ENCODE measurements at places on chromosomes 5 and 9.

GRCh38 chr5:131270809-131271208 lies 7.0 kb downstream of the CDC42SE2 start:
- DNase-seq, result peak; percentile 32

DNA sequence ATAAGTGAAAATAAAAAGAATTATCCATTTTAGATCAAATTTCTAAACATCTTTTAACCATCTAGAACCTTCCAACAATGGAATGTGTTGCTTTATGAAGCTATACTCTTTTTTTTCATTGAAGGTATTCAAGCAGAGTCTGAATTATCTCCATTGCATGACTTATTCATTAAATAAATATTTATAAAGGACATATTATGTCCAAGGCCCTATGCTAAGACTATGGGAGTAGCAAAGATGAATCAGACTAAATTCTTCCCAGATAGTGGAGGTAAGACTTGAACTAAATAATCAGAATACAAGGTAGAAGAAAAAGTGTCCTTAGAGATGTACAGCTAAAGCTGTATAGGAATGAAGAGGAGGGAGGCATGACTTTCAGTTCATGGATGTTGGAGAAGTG lies 215.5 kb upstream of the RGMB start:
- DNase-seq, result no peak

DNA sequence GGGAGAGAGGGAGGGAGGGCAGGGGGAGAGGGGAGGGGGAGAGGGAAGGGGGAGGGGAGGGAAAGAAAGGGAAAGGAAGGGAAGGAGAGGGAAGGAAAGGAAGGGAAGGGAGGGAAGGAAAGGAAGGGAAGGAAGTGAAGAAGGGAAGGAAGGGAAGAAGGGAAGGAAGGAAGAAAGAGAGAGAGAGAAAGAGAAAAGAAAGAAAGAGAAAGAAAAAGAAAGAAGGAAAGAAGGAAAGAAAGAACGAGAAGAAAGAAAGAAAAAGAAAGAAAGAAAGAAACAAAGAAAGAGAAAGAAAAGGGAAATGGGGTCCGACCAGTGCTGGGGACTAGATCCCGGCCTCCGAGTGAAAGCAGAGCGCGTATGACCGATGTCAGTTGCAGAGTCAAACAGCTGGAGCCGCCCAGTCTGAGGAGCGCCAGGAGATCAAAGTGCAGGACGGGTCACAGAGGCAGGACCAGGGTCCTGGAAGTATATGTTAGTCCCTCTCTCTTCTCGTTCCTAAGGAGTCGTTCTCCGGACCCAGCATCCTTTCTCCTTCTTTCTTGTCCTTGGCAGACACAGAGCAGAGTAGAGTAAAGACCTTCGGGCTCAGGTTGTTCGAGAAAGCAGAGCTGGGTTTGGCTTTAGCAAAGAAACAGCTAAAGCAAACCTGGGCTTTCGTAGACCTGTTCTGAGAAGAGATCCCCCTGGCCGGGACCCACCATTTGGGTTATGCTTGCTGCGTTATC lies 305.4 kb upstream of the MSX2 start:
- DNase-seq, result peak; percentile 85

- DNase-seq, result peak; percentile 69
These were observed 31.4 kb upstream of the ANKRD55 start for GRCh38 chr5:56264417-56265025.

- peak; percentile 20 for DNase-seq
These were observed 86.3 kb upstream of the MELK start for GRCh38 chr9:36486329-36486932.

DNA sequence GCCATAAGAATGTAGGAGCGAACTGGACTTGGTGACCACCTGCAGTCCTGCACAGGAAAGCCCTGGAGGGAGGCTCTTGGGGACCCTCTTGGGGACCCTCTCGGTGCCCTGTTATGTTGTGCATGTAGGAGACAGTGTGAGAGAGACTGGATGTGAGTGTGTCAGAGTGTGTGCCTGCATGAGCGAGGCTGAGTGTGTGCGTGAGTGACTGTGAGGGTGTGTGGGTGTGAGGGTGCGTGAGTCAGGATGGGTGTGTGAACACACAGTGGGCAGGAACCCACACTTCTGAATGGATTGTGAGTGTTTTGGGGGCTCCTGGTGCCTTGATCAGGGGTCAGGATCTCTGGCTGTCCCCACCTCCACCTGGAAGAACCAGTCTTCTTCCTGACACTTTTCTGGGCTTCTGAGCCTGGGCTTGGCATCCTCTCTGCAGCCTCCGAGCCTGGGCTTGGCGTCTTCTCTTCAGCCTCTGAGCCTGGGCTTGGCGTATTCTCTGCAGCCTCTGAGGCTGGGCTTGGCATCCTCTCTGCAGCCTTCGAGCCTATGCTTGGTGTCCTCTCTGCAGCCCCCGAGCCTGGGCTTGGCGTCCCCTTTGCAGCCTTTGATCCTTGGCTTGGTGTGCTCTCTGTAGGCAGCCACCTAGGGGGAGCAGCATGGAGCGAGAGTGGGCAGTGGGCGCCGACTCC lies 25.6 kb upstream of the ANKRD33B start:
- no peak for DNase-seq

DNA sequence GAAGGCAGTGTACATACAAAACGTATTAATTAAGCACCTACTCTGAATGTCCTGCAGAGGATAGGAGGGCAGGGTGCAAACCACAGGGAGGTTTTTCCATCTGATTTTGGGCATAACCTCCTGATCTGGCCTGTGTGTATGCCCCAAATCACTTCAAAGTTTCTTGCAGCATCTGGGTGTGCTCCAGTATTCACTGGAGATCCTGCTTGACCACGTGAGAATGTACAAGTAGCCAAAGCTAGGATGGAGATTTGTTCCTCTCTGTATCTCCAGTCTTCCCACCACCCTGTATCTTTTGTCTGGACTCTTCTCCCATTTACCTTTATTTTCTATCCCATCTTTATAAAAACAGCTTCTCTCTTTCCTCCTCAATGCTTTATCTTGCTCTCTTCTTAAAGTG lies 207.7 kb downstream of the FBXL7 start:
- DNase-seq, result no peak

- DNase-seq, result no peak
These were observed 41.7 kb upstream of the BARX1 start for GRCh38 chr9:93996863-93997262.

GRCh38 chr9:125495172-125496119 lies 211.6 kb downstream of the MAPKAP1 start:
- no peak for DNase-seq

Measured in SW480 (cell line).